ENCODE measurements at places on chromosomes 13 and 19.

DNA sequence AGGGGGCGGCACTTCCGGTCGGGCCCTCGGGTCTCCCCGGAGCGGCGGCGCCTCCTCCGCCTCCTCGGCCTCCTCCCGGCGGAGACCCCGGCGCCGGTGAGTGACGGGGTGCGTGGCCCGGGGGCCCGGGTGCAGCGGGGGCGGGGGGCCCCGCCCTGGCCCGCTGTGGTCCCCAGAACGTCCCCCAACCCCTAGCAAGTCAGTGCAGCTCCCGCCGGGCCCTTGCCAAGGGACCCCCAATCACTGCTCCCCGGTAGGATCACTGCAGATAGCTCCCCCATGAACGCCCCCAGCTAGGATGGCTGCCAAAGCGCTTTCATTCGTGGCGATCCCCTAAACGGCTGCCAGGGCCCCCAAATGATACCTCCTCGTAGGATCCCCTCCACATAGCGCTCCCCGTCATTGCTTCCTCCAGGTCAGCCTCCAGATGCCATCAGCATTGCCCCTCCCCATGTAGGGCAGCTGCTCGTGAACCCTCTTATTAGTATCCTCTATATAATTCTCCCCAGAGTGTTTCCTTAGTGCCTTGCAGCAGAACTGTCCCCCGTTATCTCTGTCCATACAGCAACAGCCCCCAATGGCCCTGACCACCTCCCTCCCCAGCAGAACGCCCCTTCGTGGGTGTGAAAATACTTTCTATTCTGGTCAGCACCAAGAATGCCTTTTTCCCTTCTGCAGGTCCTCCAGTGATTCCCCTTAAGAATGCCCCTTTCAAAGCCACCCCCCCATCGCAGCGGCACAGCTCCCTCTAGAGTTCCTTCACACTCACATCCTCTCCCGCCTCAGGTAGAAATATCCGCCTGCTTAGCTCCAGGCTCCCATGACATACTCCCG, at the start of gene ZNF865:
Gene ZNF865, plus strand, starts transcription at position 11 of the 834 bp plus-strand sequence. CDS start 7,972 bp downstream, outside the sequence.
- peak; percentile 49 for DNase-seq

GRCh38 chr13:38693641-38694040, 6.8 kb downstream of the FREM2 start:
- no peak for DNase-seq

DNA sequence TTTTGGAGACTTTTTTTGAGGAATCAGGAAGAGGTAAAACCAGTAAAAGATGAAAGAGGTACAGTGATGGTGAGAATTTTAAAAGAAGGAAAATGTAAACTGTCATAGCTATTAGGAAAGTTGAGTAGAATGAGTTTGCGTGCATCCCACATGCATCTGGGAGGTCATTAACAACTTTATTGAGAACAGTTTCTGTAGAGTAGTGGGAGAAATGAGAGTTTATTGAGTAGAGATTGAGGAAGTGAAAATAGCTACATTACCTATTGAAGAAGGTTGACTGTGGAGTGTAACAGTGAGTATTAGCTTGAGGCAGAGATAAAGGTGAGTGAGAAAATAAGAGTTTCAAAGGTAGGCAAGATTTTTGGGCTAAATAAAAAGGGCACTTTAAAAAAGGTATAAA, 38.7 kb downstream of the BRCA2 start:
- no peak for DNase-seq

DNA sequence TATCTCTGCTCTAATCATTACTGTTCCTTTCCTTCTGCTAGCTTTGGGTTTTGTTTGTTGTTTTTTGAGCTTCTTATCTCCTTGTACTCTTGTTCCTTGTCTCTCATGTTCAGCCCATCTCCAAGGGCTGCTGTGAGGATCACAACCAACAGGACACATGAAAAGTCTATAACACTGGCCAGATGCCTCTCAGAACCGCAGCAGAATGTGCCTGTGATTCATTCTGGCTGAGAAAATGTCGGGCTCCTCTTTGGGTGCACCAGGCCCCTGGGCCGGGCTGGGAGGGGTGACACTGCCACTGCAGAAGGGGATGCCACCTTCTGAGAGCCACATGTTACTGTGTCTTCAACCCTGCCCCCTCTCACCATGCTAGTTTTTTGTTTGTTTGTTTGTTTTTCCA, 48.0 kb downstream of the GGACT start:
- DNase-seq = no peak

DNA sequence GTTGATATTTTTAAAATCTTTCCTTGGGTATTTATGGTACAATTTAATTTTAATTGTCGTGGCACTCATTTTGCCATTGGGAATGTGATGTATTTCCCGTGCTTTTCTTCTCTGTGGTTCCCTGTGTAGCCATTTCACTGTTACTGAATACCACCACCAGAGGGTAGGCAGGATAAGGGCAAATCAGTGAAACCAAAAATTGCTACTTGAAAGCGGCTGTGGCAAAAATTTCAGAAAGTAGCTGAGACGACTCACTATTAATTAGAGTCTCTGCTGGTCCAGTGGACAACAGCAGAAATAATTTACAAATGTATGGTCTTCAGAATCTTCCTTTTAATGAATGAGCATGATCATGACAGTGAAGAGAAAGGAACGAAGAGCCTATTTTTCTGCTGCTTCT, 34.4 kb upstream of the MIR17HG start:
- DNase-seq = no peak

- DNase-seq = no peak
These were observed 2.2 kb downstream of the CERS1 start for GRCh38 chr19:18893587-18894253.

DNA sequence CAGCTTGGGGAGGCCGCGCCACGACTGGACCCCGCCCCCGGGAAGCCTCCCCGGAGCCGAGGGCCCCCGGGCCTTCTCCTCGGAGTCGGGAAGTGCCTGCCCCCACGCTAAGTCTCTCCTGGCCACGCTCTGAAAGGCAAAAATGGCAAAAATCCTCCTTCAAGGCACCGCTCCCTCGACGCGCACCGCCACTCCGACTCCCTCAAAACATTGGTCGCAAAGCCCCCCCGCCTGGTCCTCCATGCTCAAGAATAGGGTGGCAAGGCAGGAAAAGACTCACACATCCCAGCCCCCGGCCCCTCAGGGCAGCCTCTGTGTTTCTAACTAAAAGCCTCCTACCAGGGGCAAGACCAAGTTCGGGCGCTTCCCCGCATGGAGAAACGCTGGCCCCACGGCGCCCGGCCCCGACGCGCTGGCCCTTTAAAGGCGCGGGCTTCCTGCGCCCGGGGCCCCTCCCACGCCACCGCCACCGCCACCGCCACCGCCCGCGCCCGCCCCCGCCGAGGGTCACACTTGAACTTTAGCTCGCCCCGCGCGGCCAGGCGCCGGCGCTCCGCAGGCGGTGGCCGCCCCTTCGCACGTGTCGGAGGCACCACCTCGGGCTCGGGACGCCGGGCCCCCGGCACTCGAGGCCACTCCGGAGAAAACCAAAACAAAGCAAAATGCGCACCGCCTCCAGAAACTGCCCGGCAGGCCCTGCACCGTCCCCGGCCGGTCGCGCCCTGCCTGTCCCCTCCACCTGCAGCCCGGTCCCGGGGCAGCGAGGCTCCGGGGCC, 1.9 kb downstream of the FOXO1 start:
- peak; percentile 36 for DNase-seq

- no peak for DNase-seq
These were observed 22.9 kb upstream of the ZNF724 start for GRCh38 chr19:23273022-23273589.

- DNase-seq = no peak
These were observed 18.1 kb upstream of the OLFM4 start for GRCh38 chr13:53010374-53011105.

DNA sequence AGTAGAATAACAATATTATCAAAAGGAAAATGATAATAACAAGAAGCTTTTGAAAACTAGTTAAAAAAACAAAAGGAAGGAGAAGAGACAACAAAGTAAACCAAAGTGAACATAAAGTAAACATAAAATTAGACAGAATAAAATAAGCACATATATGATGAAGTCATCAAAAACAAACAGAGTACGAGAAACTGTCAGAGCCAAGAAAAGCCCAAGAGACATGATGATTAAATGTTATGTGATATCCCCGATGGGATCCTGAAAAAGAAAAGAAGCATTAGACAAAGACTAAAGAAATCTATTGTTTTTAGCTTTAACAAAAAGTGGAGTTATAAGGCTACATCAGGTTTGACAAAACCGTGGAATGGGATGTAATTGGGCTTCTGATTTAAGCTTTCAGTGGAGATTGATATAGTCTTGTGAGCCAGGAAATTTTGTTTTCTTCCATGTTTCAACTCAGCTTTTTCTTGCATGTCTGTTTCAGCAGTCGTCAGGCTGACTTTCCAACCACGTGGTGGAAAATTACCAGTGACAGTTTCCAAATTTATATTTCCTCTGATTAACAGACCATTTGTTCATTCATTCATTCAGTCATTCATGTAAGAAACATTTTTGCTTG, 64.9 kb downstream of the KL start:
- no peak for DNase-seq

- DNase-seq = no peak
These were observed 686.7 kb downstream of the DIAPH3 start for GRCh38 chr13:59477011-59477410.
